Hematopoietic multipotent progenitor cell treated with erythropoietin and hydrocortisone succinate and interleukin-3 and kit ligand, for 4 days (in vitro differentiated cells): ENCODE measurements at places on chromosomes 13 and 19.

DNA sequence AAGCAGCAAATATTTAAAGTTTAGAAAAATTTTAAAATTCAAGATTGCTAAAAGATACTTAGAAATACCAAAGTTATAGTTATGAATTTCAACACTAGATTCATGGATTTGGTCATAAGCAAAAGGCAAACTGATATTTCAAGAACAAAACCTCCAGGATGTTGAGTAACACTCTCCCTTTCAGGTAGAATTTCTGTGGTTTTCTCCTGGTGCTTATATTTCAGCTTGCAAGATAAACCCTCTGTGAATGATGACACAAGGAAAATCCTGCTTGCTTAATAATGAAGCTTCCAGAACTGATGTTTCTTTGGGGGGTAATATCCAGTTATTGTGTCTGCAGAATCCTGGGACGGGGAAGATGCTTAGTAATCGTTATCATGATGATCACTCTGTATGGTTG, 320.3 kb upstream of the EDNRB start:
- DNase-seq: no peak

DNA sequence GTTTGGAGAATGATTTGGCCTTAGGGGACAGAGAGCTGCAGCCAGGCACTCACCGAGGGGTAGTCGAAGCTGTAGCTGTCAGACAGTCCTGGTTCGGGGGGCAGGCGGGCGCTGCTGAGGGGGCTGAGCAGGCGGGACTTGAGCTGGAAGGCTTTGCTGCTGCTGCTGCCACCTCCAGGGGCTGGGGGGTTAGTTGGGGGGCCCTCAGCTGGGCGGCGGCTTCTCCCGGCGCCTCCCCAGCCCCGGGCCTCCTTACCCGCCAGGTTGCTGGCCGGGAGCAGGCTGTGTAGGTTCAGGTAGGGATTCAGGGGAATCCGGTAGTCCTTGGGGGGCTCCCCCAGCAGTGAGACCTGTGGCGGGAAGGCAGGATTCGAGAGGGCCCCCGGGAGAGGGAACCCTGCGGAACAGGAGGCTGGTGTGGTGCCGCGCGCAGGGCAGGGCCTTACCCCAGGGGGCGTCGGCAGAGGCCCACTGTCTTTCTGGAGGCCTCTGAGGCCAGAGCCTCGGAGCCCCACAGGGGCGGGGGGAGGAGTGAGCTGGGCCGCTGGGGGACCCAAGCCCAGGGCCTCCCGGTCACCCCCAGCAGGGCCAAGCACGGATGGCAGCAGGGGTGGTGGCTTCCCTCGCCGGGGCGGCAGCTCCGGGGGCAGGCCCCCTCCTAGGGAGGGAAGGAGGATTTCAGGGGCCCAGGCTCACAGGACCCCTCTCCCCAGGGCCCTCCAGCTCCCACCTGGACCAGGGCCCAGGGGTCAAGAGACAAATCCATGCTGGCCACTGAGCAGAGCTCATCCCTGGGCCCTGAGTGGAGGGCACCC, 5.0 kb upstream of the FDX2 start:
- no peak for DNase-seq

DNA sequence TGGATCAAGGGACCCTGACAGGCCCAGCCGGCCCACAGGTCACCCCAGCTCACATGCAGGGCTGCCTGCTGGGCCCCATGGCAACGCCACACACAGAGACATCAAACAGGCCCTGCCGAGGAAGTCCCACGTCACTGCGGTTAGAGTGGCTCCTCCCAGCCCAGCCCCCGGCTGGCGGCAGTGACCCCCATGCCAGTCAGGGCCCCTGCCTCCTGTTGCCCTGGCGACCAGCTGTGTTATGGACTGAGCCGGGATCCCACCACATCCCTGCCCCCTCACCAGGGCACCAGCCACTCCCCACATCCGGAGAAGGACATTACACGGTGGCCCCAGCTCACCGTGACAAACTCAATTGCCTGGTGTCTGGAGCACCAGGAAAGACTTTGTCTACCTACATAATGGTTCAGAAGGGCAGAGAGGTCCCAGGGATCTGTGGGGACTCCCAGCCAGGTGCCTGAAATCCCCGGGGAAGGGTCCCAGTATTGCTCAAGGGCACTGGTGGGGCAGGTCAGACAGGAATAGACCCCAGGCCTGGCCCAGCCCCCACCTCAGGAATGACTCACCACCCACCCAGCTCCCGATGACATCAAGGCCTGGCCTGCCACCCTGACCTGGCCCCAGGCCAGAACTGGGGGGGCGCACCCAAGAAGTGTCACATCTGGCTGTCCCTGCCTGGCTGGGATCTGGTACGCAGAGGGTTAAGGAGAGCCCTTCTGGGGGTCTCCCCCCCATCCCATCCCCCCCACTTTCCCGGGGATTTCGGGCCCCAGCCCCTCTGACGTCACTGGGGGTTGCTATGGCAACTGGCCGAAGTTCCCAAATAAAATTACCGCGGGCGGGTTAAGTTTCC, 30.2 kb upstream of the NANOS3 start:
- peak; percentile 97 for DNase-seq

DNA sequence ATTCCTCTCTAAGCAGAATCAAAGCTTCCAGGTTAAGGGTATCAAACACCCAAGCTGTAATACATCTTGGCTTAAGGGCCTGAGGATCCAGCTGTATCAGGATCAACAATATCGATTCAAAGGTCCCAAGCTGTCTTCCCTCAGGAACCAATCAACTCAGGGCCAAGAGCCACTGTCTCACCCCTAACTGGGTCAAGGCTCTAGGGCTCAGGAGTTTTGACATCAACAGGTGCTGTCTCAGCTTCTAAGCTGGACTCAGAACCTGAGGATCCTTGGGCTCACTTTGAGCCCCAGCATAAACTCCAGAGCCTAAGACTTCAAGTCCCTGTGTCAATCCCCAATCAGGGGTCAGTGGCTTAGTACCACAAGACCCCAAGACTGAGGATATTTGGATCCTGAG, 917 bp downstream of the FBXW9 start:
- DNase-seq: no peak

DNA sequence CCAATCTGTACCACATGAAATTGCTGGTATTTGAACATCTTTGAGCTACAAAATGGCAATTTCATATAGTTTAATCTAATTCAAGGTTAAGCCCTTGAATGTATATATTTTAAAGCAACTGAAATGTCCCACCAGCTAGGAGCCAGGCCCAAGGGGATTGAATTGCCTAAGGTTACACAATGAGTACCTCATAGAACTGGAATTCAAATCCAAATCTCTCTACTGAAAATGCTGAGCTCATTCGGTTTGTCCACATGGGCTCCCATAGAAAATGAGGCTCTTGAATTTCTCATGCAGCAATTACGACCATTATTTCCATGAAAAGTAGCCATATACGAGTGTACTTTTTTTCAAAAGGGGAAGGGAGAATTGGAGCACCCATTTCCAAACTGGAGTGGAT, 31.5 kb upstream of the FNDC3A start:
- no peak for DNase-seq

DNA sequence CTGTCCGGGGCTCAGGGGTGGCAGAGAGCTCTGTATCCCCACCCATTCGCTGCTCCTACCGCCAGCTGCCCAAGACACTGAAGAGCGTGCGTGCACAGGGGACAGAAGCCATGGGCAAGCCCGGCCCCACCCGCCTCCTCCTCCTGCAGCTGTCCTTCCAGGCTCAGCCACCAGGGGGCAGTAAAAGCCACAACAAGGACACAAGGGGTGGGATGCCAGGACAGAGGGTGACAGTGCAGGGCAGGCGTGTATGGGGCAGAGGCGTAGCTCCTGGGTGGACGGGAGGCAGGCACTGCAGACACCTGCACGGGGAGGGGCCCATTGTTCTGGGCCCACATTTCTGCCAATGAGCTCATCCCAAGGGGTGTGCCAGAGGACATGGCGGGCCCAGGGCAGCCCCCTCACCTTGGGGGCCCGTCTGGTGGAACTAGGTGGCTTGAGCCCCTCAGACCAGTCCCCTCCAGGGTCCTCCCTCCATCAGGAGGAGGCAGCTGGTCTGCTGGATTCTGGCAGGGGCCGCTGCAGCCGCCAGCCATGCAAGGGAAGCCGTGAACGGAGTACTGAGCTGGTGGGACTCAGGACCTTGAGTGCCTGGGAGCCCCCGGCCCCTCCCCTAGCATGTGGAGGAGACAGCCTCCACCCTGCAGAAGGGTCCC, 61.2 kb downstream of the MLLT1 start:
- DNase-seq: peak; percentile 95

GRCh38 chr19:44570984-44571684, 41.7 kb upstream of the CEACAM20 start:
- peak; percentile 89 for DNase-seq

DNA sequence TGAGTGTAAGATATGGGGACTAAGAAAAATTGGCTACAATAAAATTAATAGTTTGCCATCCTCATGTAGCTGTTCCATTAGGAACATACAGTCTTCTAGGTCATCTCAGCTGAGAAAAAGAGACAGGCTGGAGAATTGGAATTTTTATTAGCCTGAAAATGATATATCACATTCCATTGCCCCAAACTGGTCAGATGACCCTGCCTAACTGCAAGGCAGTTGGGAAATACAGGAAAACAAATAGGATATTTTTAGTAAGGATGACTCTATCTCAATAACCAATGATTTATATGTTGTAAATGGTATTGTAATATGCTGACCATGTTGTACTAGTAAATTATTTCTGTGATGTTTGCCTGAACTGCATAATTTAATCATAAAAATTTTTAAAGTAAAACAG, 673.8 kb downstream of the PCDH9 start:
- no peak for DNase-seq

DNA sequence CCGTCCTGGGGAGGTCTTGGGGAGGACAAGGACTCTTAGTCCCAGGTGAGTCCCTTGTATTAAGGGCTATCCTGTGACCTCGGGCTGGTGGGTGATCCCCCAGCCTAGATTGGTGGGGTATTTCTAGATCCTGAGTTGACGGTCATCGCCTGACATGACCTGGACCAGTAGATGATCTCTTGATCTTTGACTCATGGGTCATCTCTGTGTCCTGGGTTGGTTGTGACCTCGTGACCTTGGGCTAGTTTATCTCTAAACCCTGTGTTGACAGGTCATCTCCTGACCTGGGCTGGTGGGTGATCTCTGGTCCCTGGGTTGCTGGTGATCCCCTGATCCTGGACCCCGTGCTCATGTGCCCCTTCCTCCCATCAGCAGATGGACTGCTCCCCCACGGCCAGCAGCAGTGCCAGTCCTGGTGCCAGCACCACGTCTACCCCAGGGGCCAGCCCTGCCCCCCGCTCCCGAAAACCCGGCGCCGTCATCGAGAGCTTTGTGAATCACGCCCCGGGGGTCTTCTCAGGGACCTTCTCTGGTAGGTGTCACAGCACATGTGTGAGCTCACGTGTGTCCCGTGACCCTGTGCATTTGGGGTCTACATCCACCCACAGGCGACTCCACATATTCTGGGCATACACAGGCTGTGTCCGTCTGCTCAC, 6.3 kb downstream of the MIDN start:
- no peak for DNase-seq

DNA sequence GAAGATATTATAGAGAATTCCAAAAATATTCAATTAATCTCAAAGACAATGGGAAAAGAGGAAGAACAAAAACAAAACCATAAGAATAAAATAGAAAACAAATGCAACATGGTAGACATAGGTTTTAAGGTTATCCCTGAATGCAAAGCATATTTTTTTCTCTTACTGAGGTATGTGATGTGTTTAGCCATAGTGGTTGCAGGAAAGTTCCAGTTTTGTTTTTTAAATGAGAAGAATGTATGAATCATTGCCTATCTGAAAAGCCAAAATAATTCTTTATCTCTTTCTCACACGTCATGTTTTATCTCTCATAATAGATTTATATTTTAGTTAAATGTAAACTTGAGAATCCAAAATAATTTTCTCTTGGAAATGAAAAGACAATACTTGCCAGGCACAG, 2591.7 kb upstream of the PCDH20 start:
- no peak for DNase-seq

GRCh38 chr13:26022538-26023292, 29.1 kb downstream of the SHISA2 start:
- DNase-seq: no peak
